Hematopoietic multipotent progenitor cell treated with erythropoietin and hydrocortisone succinate and interleukin-3 and kit ligand, for 4 days (in vitro differentiated cells): ENCODE measurements at places on chromosomes 4 and X.

- peak; percentile 37 for DNase-seq
These were observed 3.0 kb downstream of the PLP2 start for GRCh38 chrX:49174723-49175122.

- peak; percentile 35 for DNase-seq
These were observed 109.9 kb upstream of the PTPN13 start for GRCh38 chr4:86484241-86484640.

- DNase-seq, result no peak
These were observed 96.6 kb downstream of the KIT start for GRCh38 chr4:54754394-54754793.

- no peak for DNase-seq
These were observed 57.1 kb upstream of the CYSLTR1 start for GRCh38 chrX:78384486-78384885.

DNA sequence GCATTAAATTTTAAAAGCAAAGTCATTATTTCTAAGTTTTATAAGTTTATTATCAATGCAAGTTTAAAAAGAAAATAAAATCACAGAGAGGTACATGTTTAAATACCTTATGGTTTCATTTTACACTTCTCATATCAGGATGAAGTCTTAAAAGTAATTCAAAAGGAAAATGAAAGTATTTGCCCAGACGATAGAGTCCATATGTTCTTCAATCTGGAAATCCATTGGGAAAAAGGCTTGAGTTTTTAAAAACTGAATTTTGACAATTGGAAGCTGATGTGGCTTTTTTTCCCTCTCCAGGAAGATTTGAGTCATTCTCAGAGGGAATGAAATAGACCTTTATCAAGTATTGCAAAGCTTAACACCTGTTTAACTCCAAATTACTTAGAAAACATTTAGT, 37.1 kb downstream of the MAB21L2 start:
- no peak for DNase-seq

DNA sequence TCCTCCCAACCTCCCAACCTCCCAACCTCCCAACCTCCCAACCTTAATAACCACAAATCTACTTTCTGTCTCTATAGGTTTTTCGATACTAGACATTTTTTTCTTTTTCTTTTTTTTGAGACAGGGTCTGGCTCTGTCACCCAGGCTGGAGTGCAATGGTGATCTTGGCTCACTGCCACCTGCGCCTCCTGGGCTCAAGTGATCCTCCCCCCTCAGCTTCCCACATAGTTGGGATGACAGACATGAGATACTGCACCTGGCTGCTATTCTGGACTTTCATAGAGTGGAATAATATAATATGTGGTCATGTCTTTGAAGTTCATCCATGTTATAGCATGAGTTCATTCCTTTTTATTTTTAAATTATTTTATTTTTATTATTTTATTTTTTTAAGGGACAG, 39.5 kb upstream of the ZFX start:
- no peak for DNase-seq

GRCh38 chrX:100662170-100662569, 18.2 kb downstream of the SRPX2 start:
- DNase-seq, result no peak

DNA sequence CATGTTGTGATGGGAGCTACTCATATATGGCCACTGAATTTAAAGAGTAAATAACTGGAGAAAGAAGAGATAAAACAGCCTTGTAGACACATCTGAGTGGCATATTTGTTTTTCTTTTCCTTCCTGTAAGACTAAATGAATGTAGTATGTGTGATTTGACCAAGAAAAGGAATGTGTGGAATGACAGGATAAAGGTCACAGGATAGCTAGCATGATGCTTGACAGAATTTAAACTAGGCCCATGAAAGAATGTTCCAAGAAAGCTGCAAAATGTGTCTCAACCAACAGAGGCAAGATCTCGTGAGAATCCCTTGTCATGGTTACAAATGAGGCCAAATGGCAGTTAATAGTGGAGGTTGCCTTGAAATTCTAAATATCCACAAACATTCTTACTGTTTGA, 137.0 kb downstream of the KCNIP4 start:
- no peak for DNase-seq

- no peak for DNase-seq
These were observed 236.8 kb downstream of the ARHGAP10 start for GRCh38 chr4:147968641-147969040.

DNA sequence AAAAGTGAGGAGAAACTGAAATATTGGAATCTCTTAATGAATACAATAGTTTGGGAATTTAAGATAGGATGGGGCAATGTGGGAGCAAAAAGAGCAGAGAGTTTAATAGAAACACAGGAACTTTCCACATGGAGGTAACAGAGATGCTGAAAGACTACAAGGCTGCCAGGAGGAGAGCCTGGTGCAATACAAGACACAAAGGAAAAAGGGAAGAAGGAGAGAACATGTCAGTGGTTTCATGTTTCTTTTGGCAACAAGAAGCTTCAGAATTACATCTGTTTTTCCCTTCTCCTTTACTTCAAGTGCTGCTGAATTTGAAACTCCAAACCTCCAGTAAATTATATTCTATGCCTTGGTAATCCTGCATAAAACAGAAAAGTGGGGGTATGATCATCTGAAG, 474.3 kb downstream of the FAT4 start:
- no peak for DNase-seq

GRCh38 chr4:31917334-31917733, 1197.2 kb downstream of the PCDH7 start:
- no peak for DNase-seq

DNA sequence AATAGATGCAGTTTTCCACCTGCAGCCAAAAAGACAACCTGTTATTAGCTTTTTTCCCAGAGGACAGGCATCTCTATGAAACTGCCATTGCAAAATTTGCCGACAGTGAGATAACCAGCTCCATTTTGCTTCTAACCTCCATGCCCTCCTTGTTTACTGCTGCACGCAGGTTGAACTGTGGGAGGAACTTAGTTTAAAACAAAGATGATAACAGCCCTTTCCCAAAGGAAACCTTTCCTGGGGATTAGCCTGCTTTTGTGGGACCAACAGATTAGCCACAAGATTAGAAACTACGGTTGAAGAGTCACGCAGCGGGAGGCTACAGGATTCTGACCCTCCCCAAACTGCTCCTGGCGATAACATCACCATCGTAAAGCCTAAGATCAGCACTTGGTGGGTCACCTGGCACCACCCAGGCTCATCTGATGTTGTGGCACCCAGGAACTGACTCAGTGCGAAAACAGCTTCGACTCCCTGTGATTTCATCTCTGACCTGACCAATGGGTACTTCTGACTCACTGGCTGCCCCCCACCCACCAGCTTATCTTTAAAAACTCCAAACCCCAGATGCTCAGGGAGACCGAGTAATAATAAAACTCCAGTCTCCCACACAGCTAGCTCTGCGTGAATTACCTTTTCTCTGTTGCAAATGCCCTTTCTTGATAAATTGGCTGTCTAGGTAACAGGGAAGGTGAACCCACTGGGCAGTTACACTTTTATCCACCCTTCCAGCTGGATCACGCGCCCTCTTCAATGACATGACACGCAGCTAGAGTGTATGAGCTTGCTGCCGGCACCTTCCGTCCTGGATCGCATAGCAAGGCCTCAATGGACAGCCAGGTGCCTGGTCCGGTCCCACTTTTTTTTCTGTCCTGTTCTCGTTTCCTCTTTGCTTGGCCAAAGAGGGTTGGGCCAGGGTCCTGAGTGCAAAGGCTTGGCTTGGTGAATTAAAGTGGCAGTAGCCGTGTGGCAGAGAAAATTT, 27.2 kb downstream of the NOP14 start:
- DNase-seq, result peak; percentile 49

DNA sequence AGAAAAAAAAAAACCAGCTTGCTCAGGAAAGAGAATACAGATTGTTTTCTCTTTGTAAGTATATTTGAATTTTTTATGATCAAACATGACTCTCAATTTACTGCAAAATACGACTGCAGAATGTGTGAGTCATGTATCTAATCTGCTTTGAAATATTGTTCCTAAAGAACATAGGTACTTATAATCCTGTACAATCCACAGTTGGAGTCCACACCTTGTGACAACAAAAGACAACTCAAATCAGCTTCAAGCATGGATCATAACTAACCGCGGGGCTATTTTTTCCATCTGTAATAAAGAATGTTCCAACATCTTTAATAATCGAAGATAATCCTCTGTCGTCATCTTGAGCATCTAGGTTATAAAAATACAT, 77.8 kb upstream of the STIM2 start:
- DNase-seq, result peak; percentile 33

- peak; percentile 81 for DNase-seq
These were observed 734 bp upstream of the GALNT7 start for GRCh38 chr4:173167758-173168395.

- no peak for DNase-seq
These were observed 196.8 kb downstream of the DCHS2 start for GRCh38 chr4:154294652-154295350.

DNA sequence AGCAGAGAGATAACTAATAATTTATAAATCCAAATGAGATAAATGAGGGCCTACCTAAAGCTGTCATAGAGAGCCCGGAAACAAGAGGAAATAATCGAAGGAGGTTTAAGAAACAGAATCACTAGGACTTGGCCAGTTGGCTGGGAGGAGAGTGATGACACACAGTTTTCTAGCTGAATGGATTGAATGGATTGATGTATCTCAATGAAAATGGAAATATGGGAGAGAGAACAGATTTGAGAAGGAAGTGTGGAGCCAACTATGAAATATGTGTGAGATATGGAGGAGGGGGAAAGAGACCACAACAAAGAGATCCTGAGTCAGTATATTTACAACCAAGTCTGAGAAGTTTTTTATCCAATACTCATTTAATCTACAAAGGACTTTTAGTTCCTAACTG, 35.7 kb upstream of the CXXC4 start:
- no peak for DNase-seq

GRCh38 chrX:18428006-18428405, 2.6 kb downstream of the CDKL5 start:
- DNase-seq, result no peak

GRCh38 chr4:64121803-64122202, 287.4 kb downstream of the TECRL start:
- DNase-seq, result no peak

- DNase-seq, result no peak
These were observed 71.2 kb upstream of the STX18 start for GRCh38 chr4:4613126-4613465.

GRCh38 chr4:159055833-159056232, 47.0 kb upstream of the RAPGEF2 start:
- DNase-seq, result no peak

DNA sequence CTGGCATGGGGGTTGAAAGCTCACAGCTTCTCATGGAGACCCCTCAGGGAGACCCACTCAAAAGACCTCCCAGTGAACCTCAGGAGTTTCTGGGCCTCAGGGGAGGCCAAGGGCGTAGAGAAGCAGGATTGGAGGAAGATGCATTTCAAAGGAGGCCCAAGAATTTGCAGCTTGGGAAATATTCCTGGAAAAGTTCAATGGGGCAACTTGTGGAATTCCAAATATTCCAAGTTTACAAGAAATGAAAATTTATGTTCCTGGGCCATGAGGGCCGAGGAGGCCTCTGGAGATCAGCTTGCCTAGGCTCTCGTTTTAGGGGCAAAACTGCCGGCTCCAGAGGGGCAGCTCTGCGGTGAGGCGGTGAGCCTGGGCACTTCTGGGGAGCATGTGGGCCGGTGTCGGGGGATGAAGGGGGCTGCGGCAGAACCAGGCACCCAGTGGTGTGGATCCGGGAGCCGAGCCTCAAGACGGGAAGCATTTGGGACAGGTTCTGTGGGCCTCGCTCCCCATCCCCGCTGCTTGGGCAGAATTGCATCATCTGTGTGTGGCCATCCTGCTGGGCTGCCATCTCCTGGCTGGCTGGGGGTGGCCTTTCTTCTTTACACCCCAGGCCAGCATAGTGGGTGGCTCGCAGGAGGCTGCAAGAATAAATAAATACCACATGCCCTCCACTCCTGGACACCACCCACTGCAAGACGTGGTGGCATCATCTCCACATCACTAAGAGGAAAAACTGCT, 54.6 kb upstream of the GPR78 start:
- no peak for DNase-seq

DNA sequence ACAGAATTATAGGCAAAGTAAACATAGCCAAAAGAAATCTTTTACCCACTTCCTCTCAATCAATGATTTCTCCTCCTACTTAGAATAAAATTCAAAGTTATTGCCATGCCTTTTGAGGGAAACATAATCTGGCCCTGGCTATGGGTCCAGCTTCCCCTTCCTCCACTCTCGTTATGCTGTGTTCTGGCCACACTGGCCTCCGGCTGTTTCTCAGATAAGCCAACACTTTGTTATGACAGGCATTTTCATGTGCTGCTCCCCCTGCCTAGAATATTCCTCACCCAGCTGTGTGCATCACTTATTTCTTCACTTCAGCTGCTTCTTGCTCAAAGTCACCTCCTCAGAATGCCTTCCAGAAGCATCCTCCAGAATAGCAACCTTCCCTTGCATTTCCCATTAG, 386.6 kb upstream of the AADAT start:
- no peak for DNase-seq

DNA sequence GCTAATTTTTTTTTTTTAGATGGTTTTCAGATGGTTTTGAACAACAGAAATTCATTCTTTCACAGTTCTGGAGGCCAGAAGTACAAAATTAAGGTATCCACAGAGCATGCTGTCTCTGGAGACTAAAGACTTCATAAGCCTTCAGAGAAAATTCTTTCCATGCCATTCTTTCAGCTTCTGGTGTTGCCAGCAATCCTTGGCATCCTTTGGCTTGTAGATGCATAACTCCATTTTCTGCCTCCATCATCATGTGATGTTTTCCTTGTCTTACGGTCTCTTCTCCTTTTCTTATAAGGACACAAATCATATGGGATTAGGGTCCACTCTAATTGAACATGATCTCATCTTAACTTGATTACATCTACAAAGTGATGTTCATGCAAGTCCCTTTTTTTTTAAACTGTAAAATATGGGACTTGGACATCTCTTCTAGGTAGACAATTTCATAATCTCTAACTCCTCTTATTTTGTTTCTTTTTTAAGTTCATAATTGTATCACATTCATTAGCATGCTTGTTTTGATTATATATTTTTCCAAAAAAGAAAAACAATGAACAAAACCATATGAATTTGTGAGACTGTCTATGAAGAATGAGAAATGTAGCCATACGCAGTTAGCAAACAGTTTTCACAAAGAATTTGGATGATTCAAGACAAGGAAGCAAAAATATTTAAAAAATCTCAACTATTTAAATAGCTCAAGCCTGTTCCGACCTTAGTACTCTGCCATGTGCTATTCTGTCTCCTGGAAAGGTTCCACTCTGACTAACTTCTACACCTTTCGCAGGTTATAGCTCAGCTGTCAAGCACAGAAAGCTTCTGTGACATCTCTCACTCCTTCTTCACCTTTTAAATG, 53.1 kb upstream of the GIMD1 start:
- DNase-seq, result no peak

DNA sequence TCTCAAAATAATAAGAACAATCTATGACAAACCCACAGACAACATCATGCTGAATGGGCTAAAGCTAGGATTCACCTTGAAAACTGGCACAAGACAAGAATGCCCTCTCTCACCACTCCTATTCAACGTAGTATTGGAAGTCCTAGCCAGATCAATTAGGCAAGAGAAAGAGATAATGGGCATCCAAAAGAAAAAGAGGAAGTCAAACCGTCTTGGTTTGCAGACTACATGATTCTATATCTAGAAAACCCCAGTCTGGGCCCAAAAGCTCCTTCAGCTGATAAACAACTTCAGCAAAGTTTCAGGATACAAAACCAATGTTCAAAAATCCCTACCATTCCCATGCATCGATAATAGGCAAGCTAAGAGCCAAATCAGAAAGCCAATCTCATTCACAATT, 59.0 kb downstream of the CHM start:
- peak; percentile 45 for DNase-seq

GRCh38 chr4:5893004-5893580, at the start of gene CRMP1:
Gene CRMP1 (minus strand): TSS chr4:5893086. CDS start chr4:5892969, 117 bp downstream.
- peak; percentile 57 for DNase-seq
